Activated CD4-positive, alpha-beta T cell treated with anti-CD3 and anti-CD28 coated beads, Interleukin-2, amount 50 U/mL, for 24 hours (primary cell): ENCODE measurements at places on chromosomes 7 and 10.

DNA sequence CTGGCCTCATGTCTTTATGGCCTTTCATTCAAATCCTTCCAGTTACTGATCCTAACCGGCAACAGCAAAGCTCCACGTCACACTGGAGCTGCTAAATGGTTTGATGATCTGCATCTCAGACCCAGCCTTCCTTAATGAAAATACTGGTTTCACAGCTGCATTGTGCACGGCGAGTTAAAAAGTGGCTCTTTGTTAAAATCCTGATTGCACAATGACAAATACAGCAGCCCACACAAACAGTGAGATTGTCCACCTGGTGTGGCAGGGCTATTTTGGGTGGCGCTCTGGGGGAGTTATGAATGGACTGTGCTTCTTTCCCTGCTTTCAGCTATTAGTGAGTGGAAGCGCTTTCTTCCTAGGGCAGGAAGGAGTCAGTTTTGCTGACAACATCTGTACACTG lies 63.4 kb upstream of the C1QL3 start:
- no peak for DNase-seq

DNA sequence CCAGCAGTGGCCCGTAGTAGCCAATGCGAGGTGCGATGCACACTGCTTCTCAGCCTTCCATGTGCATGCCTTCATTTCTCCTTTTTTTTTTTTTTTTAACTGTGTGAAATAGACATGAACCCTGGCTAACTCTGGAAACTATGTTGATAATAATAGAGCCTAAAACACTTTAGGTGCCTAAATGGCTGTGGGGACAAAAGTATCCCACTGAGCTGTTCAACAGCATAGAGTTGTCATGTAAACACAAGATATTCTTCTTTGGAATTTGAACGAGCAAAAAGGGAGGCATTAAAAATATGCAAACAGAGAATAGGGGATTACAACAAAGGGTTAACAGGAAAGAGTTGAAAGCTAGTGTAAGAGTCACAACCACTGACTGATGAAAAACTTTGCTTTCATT lies 162.1 kb upstream of the NOBOX start:
- DNase-seq: no peak

- DNase-seq: peak; percentile 65
These were observed 1.3 kb upstream of the CUL1 start for GRCh38 chr7:148697256-148698006.

GRCh38 chr7:136887317-136887716 lies 18.9 kb downstream of the CHRM2 start:
- DNase-seq: no peak

DNA sequence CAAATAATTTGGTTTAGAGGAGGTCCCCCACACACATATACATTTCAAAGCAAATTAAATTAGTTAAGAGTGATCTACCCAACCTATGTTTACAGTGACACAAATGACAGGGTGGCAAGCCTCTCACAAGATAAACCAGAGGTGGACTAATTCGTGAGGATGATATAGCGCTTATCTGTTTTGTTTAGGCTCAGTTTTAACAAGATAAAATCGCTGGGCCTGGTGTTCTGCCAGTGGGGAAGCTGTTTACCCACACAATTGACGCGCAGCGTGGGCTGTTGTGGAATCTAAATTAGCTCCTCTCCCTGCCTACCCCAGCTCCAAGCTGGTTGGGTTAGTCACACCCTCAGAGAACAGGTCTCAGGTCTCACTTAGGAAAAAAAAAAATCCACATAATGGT lies 16.7 kb upstream of the PLXNA4 start:
- DNase-seq: no peak

DNA sequence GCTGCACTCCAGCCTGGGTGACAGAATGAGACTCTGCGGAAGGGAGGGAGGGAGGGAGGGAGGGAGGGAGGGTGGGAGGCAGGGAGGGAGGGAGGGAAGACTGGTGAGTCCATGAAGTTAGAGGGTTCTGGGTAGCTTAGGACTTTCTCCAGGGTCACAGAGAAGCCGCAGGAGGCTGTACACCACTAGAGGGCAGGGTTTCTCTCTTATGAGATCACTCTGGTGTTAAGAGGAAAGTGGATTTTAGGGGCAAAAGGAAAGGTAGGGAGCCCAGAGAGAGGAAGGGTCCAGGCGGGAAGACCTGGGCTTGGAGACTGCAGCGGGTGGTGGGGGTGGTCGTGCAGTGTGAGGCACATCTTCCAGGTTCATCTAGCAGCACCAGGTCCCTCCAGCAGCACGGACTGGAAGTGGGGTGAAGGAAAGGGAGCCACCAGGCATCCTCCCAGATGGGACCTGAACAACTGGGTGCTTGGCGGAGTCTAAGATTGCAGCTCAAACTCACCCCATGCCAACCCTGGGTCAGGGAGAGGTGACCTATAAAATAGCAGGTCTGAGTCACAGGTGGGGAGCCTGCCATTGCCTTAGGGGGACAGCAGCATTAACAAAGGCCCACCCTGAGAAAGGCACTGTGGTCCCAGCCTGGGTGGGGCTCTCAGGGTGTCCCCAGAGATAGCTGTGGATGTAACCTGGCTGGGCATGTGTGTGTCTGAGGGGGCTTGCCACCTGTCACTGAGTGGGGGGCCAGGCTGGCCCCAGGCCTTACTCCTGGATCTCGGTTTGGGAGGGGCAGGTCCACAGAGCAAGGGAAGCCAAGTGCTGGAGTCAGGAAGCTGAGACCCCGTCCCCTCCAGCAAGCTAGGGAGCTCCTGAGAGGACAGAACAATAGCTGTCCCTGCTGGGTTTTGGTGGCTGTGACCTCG lies 48.5 kb upstream of the SLC29A3 start:
- DNase-seq: peak; percentile 23

DNA sequence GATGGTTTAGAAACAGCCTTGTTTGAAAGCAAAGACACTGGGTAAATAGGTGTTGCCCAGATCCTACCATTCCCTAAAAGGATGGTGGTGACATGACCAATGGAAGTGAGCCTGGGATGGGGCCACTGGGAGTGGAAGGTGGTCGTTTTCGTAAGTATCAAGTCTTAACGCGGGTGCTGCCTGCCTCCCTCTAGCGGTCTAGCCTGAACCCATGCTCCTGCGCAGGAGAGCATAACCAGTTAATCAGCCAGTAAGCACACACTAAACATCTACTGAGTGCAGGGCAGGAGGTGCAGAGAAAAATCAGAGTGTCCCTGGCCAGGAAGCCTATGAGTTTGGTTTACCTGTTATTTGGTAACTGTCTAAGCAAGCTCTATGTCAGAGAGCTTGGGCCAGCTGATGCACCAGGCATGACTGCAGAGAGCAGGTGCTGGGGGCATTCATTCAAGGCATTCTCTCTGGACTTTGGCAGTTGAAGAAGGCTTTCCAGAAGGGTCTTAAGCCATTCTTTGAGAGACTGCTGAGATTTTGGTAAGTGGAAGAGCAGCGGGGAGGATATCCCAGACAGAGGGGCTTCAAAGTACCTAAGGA lies 930 bp downstream of the GARIN1A start:
- no peak for DNase-seq

- no peak for DNase-seq
These were observed 179.2 kb upstream of the BET1 start for GRCh38 chr7:94183289-94183749.

GRCh38 chr10:69317626-69318105 lies 39.4 kb downstream of the HK1 start:
- DNase-seq: no peak
